ENCODE measurements at places on chromosomes 11 and 22.

- no peak for DNase-seq
These were observed 748 bp downstream of the RAB30 start for GRCh38 chr11:83070731-83071566.

GRCh38 chr11:36238881-36239280 is 50.3 kb downstream of the COMMD9 start:
- no peak for DNase-seq

GRCh38 chr11:47361419-47361818 is 8.9 kb upstream of the MYBPC3 start:
- no peak for DNase-seq

DNA sequence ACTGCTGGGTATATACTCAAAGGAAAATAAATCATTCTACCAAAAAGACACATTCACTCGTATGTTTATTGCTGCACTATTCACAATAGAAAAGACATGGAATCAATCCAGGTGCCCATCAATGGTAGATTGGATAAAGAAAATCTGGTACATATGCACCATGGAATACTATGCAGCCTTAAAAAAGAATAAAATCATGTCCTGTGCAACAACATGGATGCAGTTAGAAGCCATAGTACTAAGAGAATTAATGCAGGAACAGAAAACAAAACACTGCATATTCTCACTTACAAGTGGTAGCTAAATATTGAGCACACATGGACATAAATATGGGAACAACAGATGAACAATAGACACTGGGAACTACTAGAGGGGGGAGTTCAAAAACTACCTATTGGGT is 96.3 kb downstream of the FAM76B start:
- no peak for DNase-seq

GRCh38 chr11:43585877-43586608 is 94.5 kb upstream of the HSD17B12 start:
- no peak for DNase-seq

DNA sequence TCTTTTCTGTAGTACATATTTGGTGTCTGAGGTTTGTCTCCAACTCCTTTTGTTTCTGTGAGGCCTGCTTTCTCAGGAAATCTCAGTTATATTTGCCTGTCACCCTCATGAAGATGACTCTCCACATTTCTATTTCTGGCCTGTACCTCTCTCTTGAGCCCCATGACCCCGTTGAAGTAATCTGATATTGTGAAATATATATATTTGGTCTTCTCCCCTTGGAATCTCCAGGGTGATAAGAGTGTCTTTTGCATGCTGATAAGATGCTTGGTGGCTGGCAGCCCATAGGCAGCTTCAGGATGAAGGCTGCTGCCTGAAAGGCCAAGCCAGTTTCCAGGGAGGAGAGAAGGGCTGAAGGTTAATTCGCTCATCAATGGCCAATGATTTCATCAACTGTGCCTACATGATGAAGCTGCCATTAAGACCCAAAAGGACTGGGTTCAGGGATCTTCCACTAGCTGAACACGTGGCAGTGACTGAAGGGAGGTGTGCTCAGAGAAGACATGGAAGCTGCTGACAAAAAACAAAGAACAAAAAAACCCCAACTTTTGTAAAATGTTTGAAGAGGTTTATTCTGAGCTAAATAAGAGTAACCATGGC is 67.4 kb downstream of the MICAL2 start:
- DNase-seq, result no peak

DNA sequence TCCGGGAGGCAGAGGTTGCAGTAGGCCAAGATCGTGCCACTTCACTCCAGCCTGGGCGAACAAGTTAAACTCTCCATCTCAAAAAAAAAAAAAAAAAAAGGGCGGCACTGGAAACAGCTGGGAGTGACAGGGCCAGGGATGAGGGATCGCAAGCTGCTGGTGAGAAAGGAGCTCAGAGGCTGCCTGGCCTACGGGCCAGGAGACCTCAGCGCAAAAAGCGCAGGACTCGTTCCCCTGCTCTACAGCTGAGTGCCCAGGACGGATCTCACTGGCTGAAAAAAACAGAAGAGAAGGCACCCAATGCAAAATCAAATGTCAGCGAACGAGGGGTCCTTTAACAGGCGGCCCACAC is 650 bp upstream of the NUP50 start:
- DNase-seq, result no peak

DNA sequence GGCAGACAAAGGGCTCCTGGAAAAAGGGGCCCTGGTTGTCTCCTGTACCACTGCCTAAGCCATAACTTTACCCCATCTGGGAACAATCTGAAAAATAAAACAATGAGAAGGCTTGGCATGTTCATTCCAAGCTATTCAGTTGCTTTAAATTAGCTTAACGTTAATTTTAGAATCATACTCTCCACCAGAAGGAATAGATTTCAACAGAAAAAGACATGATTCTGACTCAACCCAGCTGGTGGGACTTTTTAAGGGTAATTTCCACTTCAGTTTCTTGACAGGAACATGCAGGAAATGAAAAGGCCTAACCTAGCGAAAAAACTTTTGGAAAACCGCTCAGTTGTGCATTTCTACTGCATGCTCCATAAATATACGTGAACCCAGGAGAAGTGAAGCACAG is 7.9 kb downstream of the SF3A1 start:
- DNase-seq, result no peak

GRCh38 chr11:45949992-45950407 is 27.5 kb downstream of the LARGE2 start:
- no peak for DNase-seq

GRCh38 chr11:120117991-120118390 is 19.9 kb downstream of the TRIM29 start:
- DNase-seq, result no peak

DNA sequence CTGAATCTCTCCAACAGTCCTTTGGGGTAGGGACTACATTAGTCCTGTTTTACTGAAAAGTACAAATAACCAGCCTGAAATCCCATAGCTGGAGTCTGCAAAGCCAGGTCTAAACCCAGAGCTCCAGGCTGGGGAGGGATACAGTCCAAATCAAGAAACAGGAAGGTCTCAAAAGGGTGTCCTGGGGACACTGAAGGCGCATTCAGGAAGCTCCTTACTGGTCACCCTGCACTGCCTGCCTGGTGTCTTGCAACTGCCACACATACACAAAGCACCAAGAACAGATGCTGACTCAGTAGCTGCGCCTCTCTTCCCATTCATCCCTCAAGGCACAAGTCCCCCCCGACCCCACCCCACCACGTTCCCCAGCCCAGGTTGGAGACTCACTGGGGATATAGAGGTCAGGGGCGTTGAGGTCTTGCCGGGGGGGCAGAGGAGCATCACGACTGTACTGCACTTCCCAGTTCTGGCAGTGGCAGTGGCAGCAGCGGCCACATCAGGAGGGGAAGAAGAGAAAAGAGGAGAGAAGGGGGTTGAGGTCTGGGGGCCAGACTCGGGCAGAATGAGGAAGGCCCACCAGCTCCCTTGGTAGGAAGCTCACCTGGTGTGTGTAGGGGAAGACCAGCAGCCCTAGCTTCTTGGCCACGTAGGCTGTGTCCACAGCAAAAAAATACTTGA is 1.6 kb downstream of the YIF1A start:
- DNase-seq, result no peak

GRCh38 chr11:108959105-108959761 is 294.4 kb downstream of the DDX10 start:
- DNase-seq, result no peak

DNA sequence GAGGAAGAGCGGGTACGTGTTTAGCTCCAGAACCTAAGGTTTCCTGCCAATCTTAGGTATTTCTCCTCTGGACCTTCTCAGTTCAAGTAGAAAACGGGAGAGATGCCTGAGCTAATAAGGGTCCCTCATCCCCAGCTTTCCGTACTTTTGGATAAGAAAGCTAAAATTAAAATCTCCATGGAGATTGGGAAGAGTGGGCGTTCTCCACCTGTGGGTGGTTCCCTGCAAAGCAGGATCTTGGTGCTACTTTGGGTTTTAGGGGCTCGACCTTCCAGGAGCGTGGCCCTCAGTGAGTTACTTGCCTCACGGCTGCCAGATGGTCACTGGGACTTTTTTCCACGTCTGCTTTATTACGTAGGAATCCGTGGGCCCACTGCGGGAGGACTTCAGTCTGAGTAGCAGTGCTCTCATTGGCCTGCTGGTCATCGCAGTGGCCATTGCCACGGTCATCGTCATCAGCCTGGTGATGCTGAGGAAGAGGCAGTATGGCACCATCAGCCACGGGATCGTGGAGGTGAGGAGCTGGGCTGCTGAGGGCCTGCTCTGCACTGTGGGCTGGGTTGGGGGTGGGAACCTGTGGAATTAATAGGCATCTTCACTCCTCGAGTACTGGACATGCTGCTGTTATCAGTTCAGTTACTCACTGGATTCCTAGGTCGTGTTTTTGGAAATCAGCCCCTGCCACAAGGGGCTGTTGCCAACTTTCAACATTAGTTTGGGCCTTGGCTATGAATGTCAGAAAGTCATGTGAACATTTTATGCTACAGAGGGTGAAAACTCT is 17.8 kb upstream of the ST14 start:
- DNase-seq, result no peak

- no peak for DNase-seq
These were observed 23.6 kb downstream of the RCOR2 start for GRCh38 chr11:63893355-63893754.

GRCh38 chr22:19912271-19912999 is 29.1 kb upstream of the COMT start:
- no peak for DNase-seq

DNA sequence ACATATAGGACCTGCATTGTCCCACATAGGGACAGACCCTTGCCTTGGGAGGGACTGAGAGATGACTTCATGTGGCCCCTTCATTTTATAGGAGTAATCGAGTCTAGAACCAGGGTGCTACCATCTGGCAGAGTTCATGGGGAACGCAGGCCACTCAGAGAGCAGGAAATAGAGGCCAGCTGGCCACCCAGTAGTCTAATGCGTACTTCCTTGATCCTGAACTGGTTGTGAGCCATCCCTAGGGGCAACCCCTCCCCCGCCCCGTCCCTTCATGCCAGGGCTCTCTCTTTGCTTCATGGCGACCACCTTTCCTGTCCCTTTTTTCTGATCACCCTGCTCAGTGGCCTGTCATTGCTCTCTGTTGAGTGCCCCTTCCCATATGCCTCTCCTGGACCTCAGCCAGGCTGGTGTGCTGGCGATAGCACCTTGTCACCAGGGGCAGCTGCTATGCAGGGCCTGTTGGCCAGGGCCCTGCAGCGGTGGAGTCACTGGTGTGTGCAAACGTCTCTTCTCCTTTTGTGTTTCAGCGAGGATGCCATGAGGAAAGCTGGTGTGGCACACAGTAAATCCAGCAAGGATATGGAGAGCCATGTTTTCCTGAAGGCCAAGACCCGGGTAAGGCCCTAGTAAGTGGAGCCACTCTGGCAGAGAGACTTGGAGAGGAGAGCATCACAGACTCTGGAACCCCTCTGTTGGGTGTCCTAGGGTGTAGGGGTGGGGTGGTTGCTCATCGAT is 29.3 kb downstream of the MED15 start:
- DNase-seq, result no peak
